Brain pericyte (primary cell): ENCODE measurements at places on chromosomes 1 and 21.
A peak's percentile ranks its signal among the peaks of the same experiment; 100 is the strongest.

GRCh38 chr1:224502459-224503160 is 68.0 kb upstream of the WDR26 start:
- DNase-seq, result no peak

- DNase-seq, result no peak
These were observed 32.5 kb upstream of the ASPM start for GRCh38 chr1:197178998-197179397.

DNA sequence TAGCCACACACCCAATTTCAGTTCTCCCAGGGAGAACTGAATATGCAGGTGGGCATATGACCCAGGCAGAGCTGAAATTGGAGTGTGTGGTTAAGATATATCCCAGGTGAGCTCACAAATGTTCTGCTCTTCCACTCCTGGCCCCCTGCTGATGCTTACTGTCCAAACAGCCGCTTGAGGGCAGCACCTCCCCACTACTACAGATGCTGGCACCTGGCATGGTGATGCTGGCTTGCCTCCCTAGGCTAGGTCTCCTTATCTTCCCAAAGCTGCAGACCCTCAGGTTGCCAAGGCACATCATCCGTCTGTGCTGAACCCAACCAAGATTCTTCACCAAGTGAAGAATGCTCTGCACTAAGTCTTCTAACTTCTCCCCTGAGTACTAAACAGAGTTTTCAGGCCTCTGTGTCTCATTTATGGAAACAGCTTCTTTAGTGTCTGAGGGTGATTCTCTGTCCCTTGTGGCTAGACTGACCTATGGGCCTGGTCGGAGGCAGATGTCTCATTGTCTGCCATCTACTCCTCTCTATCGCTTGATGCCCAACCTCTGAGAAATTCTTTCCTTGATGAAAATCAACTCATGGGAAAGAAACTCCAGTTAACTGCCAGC is 27.2 kb downstream of the XCL1 start:
- DNase-seq, result peak; percentile 5

DNA sequence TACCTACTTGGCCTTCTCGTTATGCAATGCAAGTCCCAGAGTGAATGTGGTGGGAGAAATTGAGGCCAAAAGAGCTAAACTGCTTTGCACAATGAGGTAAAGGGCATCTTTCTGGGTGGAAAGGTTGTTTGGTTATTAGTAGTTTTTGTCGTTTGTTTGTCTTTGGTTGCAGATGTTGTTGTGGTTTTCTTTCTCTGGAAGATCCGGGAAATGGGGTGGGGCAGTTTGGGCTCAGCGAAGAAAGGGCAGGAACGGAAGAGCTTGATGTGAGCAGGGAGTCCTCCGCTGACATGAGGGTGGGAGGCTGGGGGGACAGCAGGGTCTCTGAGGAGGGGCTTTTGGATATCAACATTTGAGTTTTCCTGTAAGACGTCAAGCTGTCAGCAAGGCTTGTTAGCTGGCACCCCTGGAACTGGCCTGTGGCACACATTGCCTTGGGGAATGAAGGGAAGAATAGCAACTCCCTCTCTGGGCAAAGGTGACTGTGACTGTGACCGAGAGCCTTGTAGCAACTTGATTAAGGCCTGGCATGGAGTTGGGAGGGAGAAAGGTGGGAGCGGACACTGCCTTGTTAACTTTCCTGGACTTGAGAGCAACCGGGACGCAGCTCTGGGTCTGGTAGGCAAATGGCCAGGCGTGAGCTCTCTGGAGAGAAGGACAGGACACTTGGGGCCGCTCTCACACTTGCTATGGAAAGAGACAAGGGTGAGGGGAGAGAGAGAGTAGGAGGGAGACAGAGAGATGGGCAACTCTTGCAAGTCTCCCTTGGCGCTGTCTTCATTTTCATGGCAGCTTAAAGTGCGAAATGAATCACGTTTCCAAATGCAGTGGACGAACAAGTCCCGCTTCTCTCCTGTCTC is 15.4 kb upstream of the OPRD1 start:
- DNase-seq, result no peak

- no peak for DNase-seq
These were observed 43.5 kb downstream of the RRAGC start for GRCh38 chr1:38815903-38816627.
